ENCODE measurements at places on chromosomes 2 and 18.

DNA sequence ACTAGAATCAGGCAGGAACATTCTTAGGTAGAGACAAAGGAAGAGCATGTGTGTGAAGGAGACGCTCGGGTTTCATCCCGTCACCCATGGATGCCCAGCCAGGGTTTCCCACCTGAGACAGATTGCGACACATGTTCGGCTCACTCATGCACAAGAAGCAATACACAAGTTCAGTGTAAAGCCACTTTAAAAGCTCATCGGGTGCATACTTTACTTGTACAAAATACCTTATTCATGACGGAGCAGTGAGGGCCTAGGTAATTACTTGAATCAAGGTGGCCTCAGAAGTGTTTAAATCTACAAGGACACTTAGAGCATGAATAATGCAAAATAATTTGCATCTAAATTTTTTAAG is 42.0 kb downstream of the ZEB2 start:
- no peak for DNase-seq

DNA sequence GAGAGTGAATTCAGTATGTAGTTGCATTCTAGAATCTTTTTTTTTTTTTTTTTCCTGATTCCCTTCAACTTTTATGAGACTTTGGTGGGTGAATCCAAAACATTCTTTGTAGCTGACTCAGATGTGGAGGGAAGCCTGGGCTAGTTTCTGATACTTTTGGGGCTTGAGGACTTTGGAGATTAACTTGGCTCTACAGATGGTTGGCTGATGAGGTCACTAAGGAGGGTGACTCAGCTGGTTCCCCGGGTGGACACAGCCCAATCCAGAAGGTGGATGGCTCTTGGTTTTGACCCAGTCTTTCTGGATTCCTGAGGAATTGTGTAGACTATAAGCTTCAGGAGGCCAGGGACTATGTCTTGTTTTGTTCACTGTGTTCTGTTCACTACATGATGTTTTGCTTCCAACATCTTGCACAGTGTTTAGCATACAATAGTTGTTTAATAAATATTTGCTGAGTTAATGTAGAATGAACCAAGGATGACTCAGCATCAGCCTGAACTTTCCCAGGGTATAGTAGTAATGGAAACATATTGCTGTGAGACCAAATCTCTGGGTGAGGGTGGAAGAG is 30.5 kb downstream of the LAMA3 start:
- peak; percentile 97 for DNase-seq

DNA sequence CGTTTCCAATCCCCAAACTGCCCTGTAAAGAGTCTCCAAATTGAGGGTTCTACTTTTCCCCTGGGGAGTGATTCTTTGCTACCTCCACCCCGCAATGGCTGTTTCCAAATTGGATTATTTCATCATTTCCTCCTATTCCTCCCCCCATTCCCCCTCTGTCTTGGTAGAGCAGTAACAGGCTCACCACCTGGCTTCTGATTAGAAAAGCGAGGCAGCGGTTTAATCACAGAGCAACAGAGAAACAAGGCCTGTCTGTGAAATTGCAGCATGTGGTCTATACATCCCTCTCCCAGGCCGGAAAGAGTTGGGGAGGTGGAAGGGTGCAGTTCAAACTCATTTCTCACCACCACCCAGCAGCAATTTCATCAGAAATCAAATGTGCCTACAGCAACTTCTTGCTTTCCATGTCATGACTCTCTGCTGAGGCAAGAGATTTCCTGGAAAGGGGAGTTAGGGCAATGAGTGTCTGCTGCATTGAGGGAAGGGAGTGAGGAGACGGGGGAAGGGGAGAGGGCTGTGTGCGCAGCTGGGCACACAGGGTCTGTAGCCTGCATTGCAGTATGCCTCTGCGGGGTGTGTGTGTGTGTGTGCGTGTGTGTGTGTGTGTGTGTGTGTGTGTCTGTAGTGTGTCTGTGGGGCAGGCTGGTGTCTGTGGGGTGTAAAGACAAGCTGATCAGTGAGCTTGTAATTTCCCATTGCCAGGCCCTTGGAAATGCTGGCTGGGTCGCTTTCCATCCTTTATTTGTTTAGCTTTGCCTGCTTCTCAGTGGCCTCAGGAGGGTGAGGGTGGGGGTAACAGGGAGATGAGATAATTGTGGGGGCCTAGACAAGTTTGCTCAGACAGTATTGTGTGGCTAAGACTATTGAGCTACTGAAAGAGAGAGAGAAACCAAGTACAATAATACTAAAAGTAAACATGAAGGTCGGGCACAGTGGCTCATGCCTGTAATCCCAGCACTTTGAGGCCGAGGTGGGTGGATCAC is 13.5 kb upstream of the IGFBP2 start:
- DNase-seq, result no peak

GRCh38 chr18:25597476-25597875 is 245.5 kb upstream of the ZNF521 start:
- no peak for DNase-seq

GRCh38 chr2:147135376-147135775 is 709.5 kb upstream of the ACVR2A start:
- DNase-seq, result no peak

- no peak for DNase-seq
Observed at GRCh38 chr18:27967913-27968824, 208.8 kb downstream of the CDH2 start.

DNA sequence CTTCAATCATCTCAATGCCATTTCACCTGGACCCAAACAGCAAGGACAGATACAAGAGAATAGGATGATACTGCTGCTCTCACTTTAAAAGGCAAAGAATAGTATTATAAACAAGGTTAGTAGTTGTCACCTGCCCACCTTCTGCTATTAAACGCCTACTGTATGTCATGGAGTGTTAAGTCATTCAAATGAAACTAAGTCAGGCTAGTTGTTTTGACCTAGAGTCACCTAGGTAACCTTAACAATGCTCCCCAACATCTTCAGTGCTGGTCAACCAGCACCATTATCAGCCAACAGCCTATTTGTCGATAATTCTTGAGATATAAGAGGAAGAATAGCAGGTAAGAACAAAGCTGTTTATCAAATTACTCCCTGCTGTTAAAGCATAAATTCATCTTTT is 39.2 kb downstream of the TRIP12 start:
- DNase-seq, result no peak

- DNase-seq, result no peak
Observed at GRCh38 chr18:45324495-45325113, 290.7 kb upstream of the SLC14A2 start.

DNA sequence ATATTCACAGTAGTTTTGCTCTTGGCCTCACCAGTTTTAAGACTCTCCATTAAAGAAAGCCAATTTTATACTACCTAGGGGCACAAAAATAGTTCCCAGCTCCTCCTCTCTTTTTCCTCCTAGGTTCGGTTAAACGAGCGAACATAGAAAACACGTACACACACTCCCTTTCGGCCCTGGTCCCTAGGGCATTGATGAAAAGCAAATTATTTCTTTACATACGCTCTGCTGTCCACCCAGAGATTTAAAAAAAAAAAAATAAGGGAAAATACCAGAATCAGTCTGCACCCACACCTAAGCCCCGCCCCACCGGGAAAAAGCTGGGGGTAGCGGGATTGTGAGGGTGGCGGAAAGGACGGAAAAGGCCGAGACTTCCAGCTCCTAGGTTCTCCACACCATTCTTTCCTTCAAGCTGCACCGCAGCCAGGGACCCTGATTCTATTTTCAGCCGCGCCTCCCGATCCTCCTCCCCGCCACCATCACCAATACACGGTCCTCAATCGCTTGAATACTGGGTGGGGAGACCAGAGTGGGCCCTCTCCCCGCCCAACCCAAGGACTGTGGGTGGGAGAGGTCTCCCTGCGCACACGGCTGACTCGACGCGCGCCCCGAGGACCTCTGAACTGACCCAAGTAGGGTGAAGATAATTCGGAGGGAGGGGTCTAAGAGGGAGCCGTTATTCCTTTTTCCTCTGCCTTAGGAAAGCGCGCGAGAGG is 769 bp downstream of the ATF2 start:
- peak; percentile 40 for DNase-seq

GRCh38 chr2:28980368-28981015 is 606 bp upstream of the TOGARAM2 start:
- no peak for DNase-seq

GRCh38 chr2:78486565-78486964 is 538.9 kb upstream of the REG3G start:
- DNase-seq, result no peak

Data from mammary epithelial cell (primary cell).